NCI-H187 (cell line): ENCODE measurements at places on chromosomes 7 and 10.

DNA sequence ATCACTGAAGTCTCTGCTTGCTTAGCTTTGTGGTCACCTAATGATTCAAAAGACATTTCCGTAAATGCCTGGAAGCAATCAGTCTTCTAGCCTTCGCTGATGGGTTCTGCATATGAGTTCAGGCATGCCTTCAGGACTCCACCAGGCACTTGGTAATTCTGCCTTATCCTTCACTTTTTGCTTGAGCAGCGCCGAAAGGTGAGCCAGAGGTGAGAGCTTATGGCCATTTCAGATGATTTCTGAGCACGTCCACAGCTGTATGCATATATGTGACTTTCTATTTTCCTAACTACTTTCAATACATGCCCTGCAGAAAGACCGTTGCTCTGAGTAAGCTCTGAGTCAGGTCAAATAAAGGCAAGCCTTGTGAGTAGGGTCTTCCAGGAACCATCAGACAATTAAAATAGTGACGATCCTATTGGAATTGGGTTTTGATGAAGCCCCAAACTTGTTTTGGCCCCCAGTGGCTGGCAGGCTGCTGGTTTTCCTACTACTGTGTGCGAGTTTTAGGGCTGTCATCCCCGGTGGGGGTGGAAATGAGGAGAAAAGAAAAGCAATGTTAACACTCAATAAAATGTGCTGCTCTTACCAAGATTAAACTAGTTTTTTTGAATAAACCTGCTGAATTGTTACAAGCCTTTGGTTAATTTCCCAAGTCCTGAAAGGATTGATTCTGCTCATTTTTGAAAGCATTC, 154.4 kb upstream of the AKR1E2 start:
- DNase-seq: no peak

- no peak for DNase-seq
These were observed 15.5 kb downstream of the ZNF487 start for GRCh38 chr10:43452356-43452914.

GRCh38 chr10:129764011-129764900, 199.8 kb downstream of the EBF3 start:
- DNase-seq: no peak

- no peak for DNase-seq
These were observed 2.7 kb upstream of the PGAM2 start for GRCh38 chr7:44068054-44068453.

- no peak for DNase-seq
These were observed 92.9 kb downstream of the PPP1R3C start for GRCh38 chr10:91539930-91540329.
